CD4-positive, alpha-beta T cell treated with Interleukin-21 for 1 hour (primary cell): ENCODE measurements at places on chromosomes 5 and 9.

DNA sequence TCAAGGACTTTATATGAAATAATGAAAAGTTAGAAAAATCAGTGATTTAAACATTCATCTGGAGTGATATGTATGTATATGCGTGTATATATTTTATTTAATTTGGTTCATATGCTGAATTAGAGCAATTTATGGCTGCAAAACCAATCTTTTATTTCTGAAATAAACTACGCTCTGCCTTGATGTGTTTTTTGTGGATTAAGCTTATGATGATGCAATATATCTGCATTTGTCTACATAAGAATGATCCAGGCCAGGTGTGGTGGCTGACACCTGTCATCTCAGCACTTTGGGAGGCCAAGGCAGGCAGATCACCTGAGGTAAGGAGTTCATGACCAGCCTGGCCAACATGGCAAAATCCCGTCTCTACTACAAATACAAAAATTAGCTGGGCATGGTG, 1842.3 kb upstream of the CDH6 start:
- DNase-seq, result no peak

DNA sequence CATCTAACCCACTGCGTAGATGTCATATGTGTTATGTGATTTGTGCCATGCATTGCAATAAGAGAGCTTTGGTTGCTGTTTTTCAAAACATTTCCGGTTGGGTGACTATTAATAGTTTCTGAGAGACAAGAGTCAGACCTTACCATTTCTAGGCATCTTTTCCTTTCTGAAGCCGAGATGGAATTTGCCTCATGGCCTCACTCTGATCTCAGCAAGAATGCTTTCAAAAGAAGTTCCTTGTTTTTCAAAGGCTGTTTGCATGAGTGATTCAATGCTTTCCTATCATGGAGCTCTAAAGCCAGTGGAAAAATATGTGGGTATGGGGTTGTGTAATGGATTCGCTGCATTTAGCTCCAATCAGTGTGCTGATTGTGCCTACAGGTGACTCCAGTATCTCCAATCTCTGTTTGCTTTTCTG, 203.1 kb upstream of the PPP1R2B start:
- no peak for DNase-seq

- DNase-seq, result no peak
Measured at GRCh38 chr5:126000507-126000906, 422.7 kb upstream of the GRAMD2B start.

GRCh38 chr9:120413121-120414048, 166.6 kb downstream of the CDK5RAP2 start:
- DNase-seq, result no peak

- peak; percentile 1 for DNase-seq
Measured at GRCh38 chr9:5947912-5948311, 57.2 kb downstream of the MLANA start.

- DNase-seq, result no peak
Measured at GRCh38 chr5:116444373-116445295, 130.0 kb downstream of the SEMA6A start.

- DNase-seq, result no peak
Measured at GRCh38 chr9:83209188-83209731, 146.3 kb upstream of the RASEF start.

GRCh38 chr5:21680641-21681040, 1172.5 kb downstream of the CDH12 start:
- no peak for DNase-seq

- DNase-seq, result no peak
Measured at GRCh38 chr5:41875121-41875520, 4.9 kb upstream of the OXCT1 start.

GRCh38 chr5:172417983-172418630, 36.2 kb downstream of the SH3PXD2B start:
- DNase-seq, result no peak

- DNase-seq, result no peak
Measured at GRCh38 chr9:75198436-75198835, 110.1 kb downstream of the OSTF1 start.

DNA sequence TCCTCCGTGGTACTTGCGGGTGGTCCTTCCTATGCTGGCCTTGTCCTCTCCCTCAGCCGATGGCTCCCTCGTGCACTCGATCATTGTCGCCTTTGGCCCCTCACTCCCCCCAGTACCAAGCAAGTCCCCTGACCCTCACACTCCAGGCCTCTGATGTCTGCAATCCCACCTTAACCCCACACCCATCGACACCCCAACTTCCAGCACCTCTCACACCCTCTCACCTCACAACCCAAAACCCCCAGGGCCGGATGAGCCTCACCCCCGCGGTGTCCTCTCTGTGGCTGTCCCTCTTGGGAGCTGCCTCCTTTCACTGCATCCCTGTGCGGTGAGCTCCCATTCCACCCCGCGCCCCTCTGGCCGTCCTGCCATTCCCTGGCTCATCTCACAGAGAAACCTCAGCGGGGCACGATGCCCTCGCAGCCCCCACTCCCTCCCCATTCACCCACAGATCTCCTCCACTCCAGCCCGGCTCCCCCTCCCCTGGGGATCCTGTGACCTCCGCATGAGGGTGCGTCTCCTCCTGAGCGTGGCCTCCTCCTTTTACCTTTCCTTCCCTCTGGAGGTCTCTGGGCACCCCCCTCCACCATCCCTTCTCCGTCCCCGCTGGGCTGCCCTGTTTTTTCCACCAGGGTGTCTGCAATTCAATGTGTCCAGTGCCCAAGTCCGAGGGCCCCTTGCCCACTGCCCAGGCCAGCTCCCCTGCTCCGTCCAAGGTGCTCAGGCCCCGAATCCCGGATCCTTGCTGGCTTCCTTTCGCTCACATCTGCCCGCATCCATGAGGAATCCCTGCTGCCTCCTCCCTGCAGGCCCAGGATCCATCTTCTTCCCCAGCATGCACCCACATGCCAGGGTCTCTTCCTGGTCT, 15.8 kb upstream of the RNU6ATAC start:
- DNase-seq, result no peak
